ENCODE measurements at places on chromosomes 5 and 9.

- DNase-seq = no peak
These were observed 150.1 kb upstream of the RFX3 start for GRCh38 chr9:3675946-3676345.

DNA sequence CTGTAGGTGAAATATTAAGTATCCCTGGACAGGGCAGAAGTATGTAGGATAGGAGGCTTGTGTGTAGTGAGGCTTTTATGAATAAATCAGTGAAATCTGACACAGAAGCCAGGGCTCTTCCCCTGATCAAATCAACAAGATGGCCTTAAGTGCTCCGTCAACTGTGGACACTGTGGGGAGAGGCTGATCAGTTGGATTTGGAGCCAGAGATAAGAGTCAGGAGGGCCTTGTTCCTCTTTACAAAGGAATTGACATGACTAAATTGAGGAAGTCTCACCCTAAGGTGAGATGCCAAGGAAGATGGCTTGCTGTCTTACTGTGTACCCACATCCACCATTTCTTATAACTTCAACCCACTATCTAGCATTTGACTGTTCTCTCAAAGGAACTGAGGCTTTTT, 91.6 kb upstream of the PRRC1 start:
- no peak for DNase-seq

DNA sequence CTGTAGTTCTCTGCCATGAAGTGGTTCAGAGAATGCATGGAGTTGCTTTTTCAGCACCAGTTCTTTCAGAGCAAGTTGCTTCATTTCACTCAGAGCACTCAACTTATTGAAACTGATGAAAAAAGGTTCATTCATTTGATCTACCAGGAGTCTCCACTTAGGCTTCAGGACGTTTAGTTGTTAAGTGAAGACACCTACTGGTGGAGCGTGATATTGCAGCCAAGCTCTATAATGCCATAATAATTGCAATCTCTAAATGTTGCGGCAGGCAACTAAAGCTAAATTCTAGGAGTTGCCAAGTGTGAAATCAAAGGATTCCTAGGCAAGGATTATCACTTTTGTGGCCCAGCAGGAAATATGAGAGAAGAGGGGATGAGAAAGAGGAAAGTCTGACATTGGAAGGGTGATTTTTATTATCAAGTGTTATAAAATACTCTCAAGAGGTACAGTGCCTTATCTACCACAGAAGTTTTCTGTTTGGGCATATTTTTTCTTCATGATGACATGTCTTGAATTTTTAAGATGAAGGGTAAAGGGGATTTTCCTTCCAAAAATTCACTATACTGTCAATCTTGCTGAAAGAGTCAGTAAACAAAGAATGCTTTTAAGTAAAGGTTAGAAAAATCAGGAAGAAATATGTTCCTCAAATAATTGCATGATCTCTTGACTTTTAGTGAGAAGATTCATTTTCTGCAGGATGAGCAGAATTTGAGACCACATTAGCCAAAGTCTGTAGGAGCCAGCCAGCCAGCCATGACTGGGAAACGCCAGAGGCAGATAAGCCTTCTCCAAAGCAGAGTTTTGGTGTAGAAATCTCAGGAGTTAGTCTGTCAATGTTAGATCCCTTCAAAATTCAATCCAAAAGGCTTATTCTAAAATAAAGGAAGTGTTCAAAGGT, 83.4 kb downstream of the SH3PXD2B start:
- peak; percentile 63 for DNase-seq

DNA sequence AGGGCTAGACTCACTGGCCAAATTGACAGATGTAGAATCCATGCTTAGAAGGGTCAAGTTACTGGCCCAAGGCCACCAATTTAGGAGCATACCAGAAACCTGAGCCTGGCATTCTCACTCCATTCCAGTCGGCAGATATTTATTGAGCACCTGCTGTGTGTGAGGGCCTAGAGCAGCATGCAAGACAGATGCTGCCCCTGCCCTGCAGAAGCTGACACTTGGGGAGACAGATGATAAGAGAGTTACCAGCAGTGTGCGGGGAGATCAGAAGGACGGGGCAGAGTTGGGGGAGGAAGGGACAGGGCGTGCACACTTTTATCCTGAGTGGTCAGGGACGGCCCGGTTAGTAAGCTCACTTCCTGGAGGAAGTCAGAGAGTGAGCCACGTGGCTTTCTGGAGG, 111.5 kb upstream of the RAPGEF1 start:
- DNase-seq = no peak

GRCh38 chr9:22208846-22209585, 199.9 kb upstream of the CDKN2B start:
- no peak for DNase-seq

DNA sequence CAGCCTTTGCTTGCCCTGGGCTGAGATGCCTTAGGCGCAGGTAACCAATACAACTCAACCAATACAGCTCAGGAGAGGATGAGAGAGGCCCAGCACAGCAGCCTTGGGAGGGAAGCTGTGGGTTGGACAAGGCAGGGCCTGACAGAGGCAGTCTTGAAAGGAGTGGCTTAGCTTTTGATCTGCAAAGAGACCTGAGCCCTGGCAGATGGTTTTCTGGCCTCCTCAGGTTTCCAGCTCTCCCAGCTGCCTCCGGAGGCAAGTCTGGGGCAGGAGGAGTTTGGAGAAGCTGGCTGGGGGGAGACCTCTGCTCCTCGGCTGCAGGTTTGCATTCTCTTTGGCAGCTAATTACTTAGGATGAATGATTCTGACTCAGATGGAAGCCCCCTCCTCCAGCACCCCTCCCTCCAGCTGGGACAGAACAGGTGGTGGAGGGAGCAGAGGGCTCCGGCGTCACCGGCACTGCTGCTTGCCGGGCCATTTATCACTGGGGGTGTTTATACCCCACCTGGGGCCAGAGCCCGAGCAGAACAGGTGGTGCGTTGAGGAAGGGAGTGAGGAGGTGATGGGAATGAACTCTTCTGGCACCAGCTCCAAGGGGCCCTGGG, 50.8 kb downstream of the TSPAN17 start:
- DNase-seq = no peak

GRCh38 chr9:110076894-110077725, 130.8 kb downstream of the C9orf152 start:
- DNase-seq = no peak
